ENCODE measurements at places on chromosomes 12 and 14.

- DNase-seq: no peak
Observed at GRCh38 chr14:58866391-58866790, 228.6 kb downstream of the DACT1 start.

DNA sequence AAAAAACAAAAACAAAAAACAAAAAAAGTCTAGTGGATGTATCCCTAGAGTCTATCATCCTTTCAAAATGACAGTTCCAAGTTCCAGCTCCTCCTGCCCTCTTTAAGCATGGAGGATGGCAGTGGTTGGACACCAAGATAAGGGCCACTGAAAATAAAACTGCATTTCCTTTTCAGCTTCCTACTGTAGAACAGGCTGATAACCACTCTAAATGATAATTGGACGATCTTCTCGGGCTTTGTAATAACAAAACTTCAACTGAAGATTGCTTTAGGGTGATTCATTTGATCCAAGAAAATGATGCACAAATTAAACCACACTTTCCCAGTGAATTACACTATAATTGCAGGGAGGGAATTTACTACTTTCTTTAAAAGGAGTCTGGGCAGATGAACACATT is 42.2 kb upstream of the CRACR2A start:
- DNase-seq: no peak

DNA sequence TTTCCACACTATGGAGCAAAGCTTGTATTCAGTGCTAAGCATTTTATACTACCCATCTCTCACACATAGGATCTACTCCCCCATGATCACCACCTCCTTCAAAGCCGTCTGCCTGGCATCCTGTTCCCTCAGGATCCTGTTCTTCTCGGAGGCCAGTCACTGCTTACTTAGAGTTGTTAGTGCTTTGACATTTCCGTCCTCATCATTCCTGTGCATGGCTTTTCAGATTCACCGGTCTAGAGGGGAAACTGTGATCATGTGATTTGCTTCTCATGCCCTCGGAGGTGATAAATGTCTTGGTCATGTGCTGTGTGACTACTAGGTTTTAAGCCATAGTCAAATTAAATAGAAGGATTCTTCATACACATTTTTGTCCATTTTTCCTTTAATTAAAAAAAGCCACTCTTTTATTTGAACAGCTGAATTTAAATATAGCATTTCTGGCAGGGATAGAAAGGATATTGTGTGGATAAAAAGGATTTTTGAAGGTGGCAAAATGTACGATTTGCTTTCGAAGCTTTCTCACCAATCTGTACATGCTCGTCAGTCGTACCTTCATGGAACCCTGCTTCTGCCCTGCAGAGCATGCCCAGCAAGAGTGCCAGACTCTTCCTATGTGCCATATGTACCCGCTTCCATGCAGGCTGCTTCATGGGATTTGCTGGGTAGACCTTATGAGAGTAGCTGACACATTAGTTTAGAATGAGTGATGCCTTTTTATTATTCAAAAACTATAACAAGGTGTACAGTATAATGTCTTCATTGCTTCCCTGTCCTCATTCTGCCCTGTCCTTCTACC is 53.3 kb downstream of the BMAL2 start:
- no peak for DNase-seq

DNA sequence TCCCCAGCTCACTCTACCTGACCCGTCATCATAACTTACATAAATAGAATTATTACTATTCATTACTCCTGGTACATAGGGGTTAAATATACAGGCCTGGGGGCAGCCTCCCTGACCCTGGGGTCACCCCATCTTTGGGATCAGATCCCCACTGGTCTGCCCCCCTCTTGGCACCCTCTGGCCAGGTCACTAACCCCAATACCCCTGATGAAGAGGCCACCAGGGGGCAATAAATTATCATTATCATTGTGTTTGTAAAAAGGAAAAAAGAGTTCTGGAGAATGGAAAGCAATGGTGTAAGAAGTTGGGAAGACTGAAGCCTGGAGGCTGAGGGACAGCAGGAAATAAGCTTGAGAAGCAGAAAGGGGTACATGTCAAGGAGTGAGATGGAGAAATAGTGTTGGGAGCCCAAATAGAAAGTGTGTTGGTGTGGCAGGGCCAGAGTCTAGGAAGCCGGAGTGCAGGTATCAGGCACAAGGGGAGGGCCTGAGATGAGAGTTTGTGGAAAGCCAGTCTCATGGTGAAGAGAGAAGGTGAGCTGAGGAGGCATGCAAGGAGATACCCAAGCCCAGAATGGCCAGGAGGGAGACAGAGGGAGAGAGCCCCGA is 6.1 kb upstream of the AAAS start:
- DNase-seq: no peak

DNA sequence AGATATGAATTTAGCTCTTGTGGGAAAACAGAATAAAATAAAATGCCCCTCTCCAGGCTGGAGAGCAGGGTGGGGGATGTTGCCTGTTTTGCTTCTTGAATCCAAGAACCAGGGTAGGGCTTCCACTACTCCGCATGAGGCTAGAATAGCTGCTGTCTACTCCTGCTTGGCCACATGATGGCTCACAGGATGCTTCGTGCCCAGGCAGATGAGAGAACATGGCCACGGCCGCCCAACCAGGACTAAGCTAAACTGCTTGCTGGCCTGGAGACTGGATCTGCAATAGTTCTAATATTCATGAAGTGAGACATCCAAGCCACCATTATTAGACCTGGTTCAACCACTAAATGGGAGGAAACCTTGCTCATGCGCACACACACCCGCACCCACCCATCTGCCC is 122.2 kb upstream of the METAP2 start:
- DNase-seq: peak; percentile 66

DNA sequence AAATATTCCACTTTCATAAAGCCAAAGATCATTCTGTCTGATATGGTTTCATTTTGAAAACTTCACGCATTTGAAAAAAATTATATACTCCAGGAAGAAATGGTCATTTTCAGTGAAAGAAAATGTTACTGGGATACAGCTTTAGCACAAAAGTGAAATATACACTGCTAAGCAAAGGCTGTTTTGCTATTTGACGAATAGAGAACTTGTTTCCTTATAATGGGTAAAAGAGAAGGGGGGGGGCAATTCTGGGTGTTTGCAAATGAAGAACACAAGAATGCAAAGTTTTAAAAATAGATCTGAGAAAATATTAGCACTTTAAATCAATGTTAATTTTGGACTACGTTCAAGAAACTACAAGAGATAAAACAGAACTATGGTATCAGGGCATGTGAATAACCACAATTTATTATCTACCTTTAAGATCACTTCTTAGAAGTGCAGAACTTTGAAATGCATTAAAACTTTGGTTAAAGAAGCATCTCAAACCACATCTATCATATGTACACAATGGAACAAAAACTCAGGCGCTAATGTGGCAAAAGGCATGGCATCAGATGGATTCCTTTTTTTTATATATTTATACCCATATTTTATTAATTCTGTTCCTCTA is 51.1 kb downstream of the EFCAB11 start:
- no peak for DNase-seq

- no peak for DNase-seq
Observed at GRCh38 chr14:90797451-90797850, 18.8 kb downstream of the TTC7B start.

DNA sequence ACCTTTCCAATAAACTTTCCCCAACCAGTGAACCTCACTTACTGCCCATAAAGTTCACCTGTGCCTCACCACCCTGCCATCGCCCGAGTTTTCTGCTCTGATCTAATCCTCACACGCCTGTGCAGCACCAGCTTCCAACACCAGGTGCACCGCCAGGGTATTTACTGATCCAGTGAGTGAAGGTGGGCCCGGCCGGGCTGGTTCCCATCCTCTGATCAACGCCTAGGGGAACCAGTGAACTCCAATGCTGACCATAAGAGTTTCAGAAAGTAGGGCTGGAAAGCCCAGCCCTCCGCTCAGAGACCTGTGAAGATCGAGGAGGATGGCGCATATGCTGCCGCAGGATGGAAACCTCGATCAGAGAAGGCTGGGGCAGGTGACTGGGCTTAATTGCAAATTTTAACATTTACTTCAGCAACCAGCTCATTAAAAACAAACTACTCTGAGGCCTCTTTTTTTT is 685 bp upstream of the MYL6B start:
- DNase-seq: no peak

DNA sequence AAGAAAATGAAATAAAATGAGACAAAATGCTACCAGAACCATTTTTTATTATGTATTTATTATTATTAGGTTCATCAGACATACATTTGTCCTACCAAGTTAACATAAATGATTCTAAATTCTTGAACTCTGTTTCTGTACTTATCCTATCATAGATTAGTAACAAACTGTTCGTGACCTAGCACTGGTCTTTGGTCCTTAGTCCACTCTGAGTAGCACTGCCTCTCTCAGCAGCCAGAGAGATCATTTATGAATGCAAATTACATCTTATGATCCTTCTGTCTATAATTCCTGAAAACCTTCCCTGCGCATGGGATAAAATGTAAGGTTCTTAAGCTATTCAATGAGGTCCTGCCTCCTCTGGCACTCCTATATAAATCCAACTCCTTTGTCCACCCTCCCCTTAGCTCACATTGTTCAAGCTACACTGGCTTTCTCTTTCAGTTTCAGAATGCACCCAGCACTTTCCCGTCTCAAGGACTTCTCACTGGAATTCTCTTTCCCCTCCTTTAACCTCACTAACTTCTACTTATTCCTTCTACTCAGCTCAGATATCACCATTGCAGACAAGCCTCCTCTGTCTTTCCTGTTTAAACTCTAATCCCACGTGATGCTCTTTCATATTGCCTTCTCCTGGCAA is 17.1 kb downstream of the PDZRN4 start:
- no peak for DNase-seq

- DNase-seq: no peak
Observed at GRCh38 chr12:132835076-132836025, 6.7 kb upstream of the GOLGA3 start.

GRCh38 chr12:52207895-52208294 is 16.1 kb upstream of the KRT80 start:
- DNase-seq: no peak

DNA sequence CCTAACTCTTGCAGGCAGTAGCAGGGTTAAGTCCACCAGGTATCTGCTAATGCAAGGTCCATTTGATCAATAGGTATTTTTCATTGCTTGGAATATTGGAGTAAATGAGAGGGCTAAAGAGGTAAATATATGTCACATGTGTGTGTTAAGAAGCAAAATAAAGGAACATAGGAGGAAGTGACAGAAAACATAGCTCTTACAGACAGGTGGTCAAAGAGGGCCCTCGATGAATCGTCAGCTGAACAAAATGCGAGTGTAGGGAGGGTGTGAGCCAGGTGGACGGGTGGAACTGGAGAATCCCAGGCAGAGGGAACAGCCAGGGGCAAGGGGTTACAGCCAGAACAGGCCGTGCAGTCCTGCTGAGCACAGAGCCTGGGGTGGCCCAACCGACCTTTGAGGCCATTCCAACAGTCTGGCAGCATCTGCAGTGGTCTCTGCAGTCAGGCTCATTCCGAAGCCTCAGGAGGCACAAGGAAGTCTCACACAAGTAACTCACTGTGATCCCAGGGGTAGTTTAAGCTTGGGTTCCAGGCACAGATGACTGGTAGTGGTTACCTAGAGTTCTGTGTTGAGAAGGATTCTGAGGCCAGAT is 43.2 kb downstream of the CCDC88C start:
- DNase-seq: no peak

- DNase-seq: no peak
Observed at GRCh38 chr12:103652808-103653207, 65.7 kb downstream of the STAB2 start.

GRCh38 chr14:34935488-34935887 is 47.3 kb upstream of the SRP54 start:
- DNase-seq: no peak

DNA sequence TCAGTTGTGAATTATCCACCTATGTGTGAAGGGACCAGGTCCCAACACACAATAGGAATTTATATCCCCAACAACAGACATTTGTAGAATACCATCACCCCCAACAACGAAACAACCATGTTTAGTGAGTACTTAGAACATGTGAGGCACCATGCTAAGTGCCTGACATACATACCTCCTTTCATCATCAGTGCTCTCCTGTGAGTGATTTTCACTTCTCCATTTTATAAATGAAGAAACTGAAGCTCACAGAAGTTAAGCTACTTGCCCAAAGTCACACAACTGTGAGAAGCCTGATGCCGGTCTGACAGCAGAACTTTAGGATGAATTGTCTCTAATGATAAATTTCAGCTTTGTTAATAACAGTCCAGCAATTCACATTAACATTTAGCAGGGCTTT is 35.4 kb downstream of the SPTB start:
- no peak for DNase-seq

GRCh38 chr12:84636801-84637290 is 275.8 kb downstream of the SLC6A15 start:
- no peak for DNase-seq

- no peak for DNase-seq
Observed at GRCh38 chr12:98053202-98053601, 462.2 kb upstream of the TMPO start.

DNA sequence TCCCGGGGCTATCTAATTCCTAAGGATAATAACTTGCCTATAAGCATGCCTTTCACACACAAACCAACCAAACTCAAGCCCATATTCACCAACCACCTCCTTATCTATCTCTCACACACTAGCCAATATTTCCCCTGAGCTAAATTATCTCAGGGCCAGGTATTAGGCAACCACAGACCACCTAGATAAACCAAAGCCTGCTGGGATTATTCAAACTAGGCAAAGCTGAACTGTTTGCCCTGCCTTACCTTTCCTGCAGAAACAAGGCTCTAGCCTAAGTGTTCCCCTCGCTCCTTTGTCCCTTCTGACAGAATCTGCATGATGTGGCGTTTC is 114.7 kb upstream of the EEA1 start:
- no peak for DNase-seq

DNA sequence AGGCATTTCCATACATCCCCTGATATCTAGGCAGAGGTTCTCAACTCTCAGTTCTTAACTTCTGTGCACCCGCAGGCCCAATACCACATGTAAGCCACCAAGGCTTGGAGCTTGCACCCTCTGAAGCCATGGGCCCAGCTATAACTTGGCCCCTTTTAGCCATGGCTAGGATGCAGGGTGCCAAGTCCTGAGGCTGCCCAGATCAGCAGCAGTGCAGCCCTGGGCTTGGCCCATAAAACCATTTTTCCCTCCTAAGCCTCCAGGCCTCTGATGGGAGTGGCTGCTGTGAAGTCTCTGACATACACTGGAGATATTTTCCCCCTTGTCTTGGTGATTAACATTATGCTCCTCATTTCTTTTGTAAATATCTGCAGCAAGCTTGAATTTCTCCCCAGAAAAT is 110.3 kb upstream of the CNTN1 start:
- DNase-seq: no peak

DNA sequence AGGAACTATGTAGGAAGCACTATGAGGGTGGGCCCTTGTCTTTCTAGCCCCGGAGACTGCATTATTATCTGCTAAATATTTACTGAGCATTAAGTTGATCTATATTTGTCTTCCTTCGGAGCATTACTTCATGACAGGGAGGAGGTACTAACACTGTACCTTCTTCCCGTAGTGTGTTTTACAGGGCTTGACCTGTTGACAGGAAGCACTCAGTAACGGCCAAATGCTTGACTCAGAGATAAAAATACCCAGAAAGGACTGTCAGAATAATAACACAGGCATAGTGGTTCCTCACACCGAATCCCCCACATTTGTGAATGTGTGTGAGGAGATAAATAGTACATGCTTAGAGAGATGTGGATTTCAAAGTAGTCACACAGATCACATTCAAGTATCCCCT is 466.6 kb downstream of the EGLN3 start:
- no peak for DNase-seq

GRCh38 chr14:51824191-51824590 is 36.2 kb upstream of the GNG2 start:
- no peak for DNase-seq

GRCh38 chr12:62649412-62650138 is 182.9 kb downstream of the MON2 start:
- no peak for DNase-seq

All from right cardiac atrium (tissue), 5 donors.